Motor neuron (in vitro differentiated cells): ENCODE measurements at places on chromosomes 12 and 14. TPM values are rescaled to one million over a fixed set of nuclear protein-coding genes. Genes with fewer than 3 reads are reported as not detected.

The APPL2 gene
- 43.2 and 50.9 TPM in 2 replicates for total RNA-seq

The TAMALIN gene
- 12.7 and 25.1 TPM in 2 replicates for total RNA-seq

The HOXC6 gene
- 49.0 and 59.7 TPM in 2 replicates for total RNA-seq

The MARS1 gene
- 215 and 343 TPM in 2 replicates for total RNA-seq

GRCh38 chr12:39431002-39431796 lies 11.7 kb downstream of the KIF21A start:
- no peak for ATAC-seq

- peak; percentile 95 for ATAC-seq
These were observed at the start of gene EML1 for GRCh38 chr14:99793213-99794150. Gene EML1, plus strand, starts transcription at chr14:99793413. Its CDS starts 64 bp downstream, at chr14:99793477.

GRCh38 chr12:3363608-3364007 lies 127.4 kb upstream of the PRMT8 start:
- no peak for ATAC-seq

DNA sequence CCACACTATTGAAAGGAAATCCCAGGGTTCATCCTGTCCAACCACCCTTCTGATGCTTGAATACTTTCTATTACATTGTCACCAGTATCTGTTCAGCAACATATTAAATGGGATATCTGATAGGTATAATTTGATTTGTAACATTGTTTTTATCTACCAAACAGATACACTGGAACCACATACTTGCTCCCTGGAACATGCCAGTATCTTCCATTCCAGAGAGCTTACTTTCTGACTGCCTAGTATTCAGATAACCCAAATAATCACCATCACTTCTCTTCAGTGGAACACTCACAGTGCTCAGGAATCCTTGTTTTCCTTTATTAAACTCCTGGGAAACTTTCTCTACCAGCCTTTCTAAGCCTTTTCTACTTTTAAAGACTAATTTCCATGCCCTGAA lies 19.3 kb downstream of the LRP6 start:
- ATAC-seq, result no peak

DNA sequence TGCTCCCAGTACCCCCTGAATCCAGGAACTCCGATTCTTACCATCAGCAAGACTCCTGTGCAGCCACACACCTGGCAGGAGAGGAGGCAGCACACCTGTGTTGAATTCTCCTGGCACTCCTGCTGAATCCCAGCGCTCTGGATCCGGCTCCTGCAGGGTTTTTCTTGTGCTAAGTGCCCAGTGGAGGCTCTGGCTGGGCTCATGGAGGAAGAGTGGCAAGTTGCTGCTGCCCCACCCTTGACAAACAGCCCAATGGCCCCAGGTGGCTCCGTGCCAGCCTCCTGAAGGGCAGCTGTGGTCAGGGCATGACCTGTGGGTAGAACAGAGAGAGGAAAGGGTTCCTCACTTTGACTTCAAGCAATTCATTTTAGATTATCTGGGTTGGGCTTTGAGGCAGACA lies 20.0 kb downstream of the CRACR2A start:
- ATAC-seq, result no peak

DNA sequence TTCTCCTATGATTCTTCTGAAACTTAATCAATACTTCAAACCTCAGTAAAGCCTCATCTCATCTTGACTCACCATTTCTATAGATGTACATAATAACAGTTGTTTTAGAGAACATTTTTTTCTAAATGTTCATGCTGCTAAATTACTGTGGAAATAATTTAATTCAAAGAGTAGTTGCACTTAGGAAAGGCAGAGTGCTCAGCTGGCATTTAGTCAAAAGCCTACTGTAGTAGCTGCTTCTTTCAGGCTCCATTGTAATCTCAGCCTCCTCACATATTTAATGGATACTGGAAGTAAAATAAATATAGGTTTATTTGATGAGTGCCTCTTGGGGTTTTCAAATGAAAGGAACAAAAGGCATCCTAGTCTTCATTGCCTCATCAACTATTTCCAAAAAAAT lies 325.0 kb downstream of the CCER1 start:
- no peak for ATAC-seq

- ATAC-seq, result no peak
These were observed 212.5 kb upstream of the DDHD1 start for GRCh38 chr14:53365486-53366130.

DNA sequence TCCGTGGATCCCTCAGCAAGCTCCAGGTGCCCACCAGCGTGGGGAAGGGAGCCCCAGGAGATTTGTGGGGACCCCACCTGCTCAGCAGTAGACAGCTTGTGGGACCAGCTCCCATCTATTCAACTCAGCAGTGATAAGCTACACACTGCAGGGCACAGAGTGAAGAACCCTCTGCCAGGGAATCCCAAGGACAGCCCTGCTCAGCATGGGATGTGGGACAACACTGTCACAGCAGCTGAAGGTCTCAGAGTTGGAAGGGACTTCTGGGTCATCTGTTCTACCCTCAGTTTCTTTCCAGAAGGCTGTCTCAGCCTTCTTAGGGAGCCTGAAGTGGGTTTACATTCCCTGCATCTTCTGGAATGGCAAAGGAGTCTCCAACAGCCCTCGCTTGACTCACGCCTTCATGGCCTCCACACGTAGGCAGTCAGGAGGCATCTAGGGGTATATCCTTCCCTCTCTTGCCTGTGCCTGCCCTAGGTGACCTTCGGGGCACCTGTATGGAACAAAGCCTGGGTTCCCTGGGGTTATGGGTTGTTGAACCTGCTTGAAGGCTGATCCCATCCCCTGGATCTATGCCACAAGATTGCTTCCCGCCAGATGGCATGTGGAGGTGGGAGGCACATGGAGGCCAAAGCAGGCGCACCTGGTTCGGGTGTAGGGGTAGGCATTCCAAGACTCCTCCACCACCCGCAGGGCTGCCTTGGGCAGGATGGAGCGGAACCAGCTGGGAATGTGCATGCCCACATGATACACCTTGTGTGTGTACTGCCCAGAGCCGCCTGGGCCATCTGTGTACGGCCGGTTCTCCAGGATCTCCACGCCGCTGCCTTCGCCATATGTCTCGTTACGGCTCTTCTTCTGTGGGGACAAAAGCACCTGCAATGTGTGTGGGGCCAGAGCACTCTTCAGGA lies 33.0 kb downstream of the ARL6IP4 start:
- no peak for ATAC-seq

GRCh38 chr14:58133739-58134138 lies 18.3 kb downstream of the ARMH4 start:
- ATAC-seq, result no peak
